Hepatic stellate cell (primary cell): ENCODE measurements at places on chromosomes 2 and 18.

DNA sequence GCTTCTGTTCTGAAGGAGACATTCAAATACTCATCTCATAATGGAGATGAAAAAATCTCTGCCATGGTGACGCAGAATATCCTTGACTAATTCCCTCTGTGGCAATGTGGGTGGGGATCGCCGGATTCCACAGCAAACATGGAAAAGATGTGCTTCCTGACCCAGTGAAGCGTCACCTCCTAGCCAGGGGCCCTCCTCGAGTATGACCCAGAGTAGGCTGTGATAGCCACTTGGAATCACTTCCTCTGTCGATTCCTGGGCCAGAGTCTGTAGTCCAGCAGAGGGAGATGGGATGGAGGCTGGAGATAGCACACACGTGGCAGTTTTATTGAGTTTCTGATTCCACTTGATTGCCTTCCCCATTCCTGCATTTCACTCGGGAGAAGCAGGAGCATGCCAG is 36.8 kb downstream of the DRC1 start:
- DNase-seq, result peak; percentile 41

GRCh38 chr2:13604951-13605661 is 888.4 kb downstream of the TRIB2 start:
- DNase-seq, result no peak

DNA sequence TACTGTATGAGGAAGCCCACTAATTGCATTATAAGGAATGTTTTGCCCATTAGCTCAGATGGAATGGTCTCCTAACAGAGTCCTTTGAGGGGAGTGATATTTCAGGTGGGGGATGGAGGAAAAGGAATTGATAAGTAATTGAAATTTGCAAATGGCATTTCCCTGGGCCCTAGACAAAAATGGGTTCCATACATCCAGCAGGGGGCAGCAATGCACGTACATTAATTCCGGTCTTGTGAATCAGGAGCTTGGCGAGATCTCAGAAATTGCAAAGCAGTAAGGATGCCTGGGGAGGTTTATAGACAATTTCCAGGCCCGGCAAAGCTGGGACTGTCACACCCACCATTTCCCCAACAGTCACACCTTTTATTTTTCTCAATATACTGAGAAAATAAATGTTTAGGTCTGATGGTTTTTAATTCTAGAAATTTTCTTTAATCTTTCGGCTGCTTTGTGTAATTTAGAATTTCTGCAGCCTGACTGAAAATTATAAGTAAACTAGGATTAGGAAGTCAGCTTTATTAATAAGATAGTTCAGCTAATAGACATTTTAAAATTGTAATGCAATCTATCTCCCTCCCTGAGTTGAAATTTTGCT is 122.8 kb downstream of the LYPD1 start:
- peak; percentile 65 for DNase-seq

DNA sequence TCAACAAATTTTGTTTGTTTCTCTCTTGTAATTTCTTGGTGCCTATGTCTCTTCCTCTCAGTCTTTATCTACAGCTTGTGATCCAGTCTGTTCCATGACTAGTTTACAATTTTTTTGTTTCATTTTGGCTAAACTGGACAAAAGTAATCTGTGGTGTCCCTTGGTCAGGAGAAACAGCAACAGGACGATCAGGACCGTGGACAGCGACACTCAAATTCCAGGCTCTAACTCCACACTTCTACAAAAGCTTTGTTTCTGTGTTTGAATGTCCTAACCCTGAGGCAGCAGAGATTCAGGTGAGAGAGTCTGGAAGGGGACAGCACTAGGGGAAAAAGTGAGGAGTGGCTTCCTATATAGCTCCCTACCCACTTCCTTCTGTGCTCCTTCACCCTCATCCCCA is 593.3 kb upstream of the FANCL start:
- no peak for DNase-seq

DNA sequence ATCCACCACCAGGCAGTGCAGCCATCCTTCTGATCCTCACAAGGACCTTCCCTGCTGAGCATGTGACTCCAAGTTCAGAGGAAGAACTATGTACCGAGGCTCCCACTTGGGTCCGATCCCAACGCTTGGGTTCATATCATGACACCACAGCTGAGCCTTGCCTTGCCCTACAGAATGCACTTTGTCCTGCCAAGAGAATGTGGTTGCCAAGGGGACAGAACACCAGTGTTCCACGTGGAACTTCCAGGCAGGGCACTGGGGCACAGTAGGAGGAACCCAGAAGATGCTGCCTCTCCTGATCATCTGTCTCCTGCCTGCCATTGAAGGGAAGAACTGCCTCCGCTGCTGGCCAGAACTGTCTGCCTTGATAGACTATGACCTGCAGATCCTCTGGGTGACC is at the start of gene TEX51:
TSS of gene TEX51 (plus strand) at position 255 of the 400 bp plus-strand sequence. CDS start at position 284, 29 bp downstream.
- DNase-seq, result no peak

GRCh38 chr2:20868377-20868776 is 45.5 kb upstream of the LDAH start:
- no peak for DNase-seq

DNA sequence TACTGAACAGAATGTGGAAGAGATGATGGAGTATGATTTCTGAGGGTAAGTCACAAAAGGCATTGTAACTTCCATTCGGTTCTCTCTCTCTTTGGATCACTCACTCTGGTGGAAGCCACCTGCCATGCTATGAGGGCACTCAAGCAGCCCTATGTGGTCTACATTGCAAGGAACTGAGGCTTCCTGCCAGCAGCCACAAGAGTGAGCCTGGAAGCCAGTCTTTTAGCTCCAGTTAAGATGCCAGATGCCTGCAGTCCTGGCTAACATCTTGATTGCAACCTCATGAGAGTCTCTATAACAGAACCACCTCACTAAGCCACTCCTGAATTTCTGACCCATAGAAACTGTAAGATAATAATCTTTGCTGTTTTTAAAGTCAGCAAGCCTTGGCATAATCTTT is 935.7 kb downstream of the LRP1B start:
- no peak for DNase-seq

DNA sequence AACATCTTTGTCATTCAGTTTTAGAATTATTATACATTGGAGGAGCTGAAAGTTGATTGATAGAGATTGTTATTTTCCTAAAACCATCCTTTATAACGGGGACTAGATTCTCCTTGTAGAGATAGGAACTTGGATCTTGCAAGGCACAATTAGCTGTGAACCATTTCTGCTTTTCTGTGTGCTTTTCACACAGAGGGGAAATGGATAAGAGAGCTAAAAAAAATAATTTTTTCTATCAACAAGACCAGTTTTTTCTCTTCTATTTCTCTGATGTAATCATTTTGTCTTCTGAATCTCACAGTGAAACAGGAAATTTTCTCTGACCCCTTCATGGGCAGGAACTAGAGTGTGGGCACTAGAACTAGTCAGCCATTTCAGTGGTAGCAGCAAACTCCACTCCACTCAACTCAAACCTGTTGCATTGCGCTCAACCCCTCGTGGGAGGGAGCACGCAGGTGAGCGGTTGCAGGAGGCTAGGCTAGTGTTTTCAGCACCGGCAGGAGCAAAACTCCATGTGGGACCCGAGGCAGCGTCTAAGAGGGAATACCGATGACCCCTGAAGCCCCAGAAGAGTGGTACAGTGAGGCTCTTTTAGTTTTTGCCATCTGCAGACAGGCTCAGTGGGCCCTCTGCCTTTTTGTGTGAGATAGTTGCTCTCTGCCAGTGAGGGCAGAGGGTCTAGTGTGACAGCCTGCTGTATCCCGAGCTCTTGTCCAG is 24.0 kb upstream of the SLC39A10 start:
- DNase-seq, result no peak

- DNase-seq, result no peak
Observed at GRCh38 chr2:26333293-26333692, 12.7 kb upstream of the SELENOI start.

- DNase-seq, result no peak
Observed at GRCh38 chr18:63550068-63550467, 7.9 kb downstream of the SERPINB12 start.

DNA sequence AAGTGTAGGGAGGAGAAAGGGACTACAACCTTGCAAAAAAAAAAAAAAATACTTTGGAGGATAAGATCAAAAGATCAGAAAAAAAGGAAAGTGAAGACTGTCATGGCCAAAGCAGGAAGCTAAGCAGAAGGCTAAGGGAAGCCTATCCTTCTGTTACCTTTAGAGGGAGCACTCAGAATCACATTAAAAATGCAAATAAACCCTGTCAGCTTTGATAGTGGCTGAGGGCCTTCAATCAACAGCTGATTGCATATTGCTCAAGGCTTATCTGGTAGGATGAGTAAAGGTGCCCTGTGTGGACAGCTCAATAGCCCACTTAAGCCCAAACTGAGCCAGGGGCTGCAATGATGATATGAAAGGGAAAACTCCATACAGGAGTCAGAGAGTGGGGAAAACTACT is 1021.2 kb downstream of the LRP1B start:
- DNase-seq, result no peak

GRCh38 chr18:31792580-31792911 is 31.9 kb upstream of the SLC25A52 start:
- DNase-seq, result no peak

DNA sequence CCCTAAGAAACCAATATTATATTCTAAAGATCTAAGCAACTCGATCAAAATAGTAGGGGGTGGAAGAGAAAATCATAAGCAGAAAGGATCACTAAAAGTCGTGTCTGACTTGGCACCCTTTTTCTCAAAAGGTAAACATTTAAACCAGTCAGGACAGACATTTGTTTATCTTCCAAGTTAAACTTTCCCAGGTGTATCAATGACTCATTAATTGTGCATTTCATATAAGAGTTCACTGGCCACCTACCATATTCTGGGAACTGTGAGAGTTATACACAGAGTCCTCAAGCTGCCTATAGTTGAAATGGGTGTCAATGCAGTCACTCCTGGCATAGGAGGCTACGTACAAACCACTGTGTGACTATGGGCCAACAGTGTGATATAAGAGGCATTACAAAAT is 4.8 kb upstream of the ACVR1 start:
- no peak for DNase-seq

DNA sequence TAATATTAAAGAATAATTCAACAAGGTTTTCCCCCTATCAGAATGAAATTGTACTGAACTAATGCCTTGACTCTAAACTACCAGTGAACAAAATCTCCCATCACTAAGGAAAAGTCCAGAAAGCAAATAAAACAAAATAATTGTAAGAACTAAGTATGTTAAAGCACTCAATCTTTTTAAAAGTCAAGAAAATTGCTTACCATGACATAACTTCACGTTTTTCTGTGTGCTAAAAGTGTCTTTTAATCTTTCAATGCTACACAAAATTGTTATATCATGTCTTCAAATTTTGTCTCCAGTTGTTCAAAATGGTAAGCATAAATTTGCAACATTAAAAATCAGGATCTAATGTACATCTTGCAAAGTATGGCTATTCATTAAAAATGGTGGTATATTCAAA is 156.1 kb downstream of the BAZ2B start:
- no peak for DNase-seq

GRCh38 chr2:45612731-45613130 is 1.7 kb upstream of the SRBD1 start:
- DNase-seq, result no peak

- no peak for DNase-seq
Observed at GRCh38 chr2:132621131-132621875, 48.7 kb downstream of the LYPD1 start.

DNA sequence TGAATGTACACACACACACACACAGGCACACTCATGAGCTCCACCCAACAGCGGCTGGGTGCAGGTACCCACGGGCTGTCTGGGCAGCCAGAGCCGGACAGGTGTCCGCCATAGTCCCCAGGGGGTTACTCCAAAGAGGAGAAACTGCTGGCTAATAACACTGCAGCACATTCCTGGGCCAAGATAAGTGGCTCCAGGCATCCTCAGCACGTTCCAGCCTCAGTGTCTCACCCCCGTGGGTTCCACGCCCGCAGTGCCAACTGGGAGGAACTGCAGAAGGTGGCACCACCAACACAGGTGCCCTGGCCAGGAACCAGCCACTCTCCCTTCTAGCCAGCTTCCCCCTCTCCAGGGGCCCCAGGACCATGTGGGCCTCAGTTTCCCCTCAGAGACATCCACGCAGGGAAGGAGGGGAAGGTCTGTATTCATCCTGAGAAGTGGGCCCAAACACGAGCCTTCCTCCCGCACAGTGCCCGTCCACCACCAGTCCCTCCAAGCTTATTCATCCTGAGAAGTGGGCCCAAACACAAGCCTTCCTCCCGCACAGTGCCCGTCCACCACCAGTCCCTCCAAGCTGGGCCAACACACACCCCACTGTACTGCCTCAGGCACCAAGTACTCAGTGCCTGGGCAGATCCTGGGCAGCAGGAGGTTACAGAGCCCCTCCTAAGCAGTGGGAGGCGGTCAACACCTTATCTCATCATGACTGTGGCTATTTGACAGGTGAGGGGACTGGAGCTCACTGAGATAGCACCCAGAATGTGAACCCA is 47.6 kb downstream of the TNS1 start:
- DNase-seq, result no peak

DNA sequence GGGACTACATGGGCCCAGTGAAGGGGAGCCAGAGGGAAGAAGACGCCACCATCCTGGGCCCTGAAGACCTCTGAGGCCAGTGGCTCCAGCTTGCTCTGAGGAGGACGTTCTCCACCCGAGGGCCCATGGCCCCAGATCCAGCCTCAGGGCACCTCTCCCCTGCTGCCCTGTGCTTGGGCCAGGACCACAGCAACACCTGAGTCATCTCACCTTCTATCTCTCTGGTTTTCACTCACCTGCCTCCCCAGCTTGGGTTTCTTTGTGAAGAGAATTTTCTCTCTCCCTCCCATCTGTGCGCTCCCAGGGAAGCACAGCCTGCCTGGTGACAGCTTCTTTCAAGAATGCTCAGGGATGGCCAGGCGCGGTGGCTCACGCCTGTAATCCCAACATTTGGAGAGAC is 19.8 kb downstream of the ZFP36L2 start:
- DNase-seq, result no peak

GRCh38 chr18:13137670-13138419 is 80.7 kb upstream of the LDLRAD4 start:
- DNase-seq, result peak; percentile 88

DNA sequence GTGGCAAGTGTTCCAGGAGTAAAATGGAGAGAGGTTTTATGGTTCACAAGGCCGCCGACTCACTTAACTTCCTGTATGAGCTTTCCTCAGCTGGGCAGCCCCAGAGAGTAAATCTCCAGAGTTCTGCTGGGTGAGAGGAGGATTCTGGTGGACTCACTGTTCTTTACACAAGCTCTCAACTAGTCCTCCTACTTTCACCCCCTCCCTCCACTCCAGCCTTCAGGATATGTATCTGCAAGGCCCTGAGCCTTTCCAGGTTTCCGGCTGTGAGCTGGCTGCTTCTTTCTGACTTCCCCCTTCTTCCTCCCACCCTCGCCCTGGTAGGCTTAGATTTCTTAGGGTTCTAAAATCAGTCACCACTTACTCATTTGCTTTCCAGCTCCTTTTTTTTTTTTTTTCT is 34.0 kb downstream of the EML6 start:
- no peak for DNase-seq

- DNase-seq, result no peak
Observed at GRCh38 chr18:32315881-32316280, 126.0 kb downstream of the MEP1B start.

GRCh38 chr2:72935611-72935957 is 18.3 kb downstream of the EMX1 start:
- no peak for DNase-seq
